Uterus (tissue), 4 donors: ENCODE measurements at places on chromosomes 11 and 22. TPM values are rescaled to one million over a fixed set of nuclear protein-coding genes. Genes with fewer than 3 reads are reported as not detected.

- no peaks in the 10 kb centered on the region for H3K27me3 ChIP-seq
- H3K27ac ChIP-seq: no peak overlapping the region
- H3K36me3 ChIP-seq: no peaks in the 10 kb centered on the region
- H3K4me1 ChIP-seq: no peaks in the 10 kb centered on the region
- H3K4me3 ChIP-seq: no peak overlapping the region
Measured at GRCh38 chr11:129286813-129287212, 88.8 kb upstream of the BARX2 start.

DNA sequence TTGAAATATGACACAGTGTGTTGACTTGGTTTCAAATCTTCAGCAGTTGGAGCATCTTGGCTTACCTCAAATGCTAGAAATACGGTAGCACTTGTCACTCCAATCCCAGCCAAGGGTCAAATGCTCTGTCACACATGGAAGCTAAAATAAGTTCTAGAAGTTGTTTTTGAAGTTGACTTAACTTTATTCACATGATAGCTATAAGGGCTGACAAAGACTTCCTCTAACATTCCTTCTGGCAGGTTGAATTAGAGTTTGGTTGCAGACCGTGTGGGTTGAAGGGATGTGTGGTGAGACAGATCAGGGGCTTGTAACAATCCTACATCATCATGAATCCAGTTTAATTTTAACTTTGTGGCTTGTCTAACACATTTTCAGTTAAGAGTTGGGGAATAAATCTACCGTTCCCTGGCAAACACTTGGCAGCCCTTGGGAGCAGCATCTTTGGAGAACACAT, 4.6 kb downstream of the SLN start:
- no peak overlapping the region for H3K27ac ChIP-seq
- no peaks in the 10 kb centered on the region for H3K27me3 ChIP-seq
- no peak overlapping the region for H3K4me3 ChIP-seq
- no peaks in the 10 kb centered on the region for H3K36me3 ChIP-seq
- DNase-seq: no peak

DNA sequence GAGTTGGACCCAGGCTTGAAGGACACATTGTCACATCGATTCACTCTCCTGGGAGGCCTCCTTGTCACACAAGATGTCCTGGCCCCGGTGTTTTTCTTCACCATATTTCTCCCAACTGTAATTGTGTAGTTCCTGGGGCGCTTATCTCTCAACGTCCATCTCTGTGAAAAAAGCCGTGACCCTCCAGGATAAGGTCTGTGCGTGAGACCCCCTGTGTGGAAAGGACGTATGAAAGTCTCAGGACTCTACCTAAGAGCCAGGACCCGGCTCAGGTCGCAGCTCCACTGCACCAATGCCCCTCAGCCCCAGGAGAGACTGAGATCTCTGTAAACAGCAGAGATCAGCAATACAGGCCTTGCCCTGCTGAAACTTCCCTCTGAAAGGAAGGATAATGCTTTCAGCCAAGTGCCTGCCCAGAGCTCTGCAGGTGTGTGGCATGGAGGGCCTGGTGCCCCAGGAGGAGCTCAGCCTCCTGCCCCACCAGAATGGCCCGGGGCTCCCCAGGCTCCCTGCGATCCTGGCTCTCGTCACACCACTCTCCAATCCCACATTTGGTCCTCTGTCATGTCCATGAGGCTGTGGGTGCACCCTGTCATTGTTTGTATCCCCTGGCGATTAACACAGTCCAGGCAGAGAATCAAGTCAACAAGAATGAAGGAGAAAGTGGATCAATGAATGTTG, 119.2 kb upstream of the TMEM45B start:
- DNase-seq: no peak
- H3K27ac ChIP-seq: no peak overlapping the region
- H3K4me1 ChIP-seq: no peaks in the 10 kb centered on the region
- no peaks in the 10 kb centered on the region for H3K36me3 ChIP-seq

DNA sequence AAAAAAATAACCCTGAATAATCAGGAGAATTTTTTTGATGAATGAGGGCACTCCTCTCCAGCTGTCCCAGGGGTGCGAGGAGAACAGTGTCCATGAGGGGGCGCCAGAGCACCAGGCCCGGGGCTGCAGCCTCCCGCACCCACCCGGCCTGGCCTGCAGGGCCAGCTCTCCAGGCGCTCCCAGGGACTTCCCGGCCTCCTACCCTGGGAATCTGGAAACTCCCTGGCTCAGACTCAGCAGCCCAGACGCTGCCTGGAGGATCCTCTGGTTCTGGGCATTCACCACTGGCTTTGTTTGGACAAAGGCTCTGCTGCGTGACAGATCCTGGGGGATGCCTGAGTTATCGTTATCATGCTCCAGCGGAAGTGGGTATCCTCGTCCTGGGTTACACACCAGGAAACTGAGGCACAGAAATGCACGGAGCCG, 31.0 kb downstream of the MCM5 start:
- peak; percentile 93 for DNase-seq
- H3K27me3 ChIP-seq: no peaks in the 10 kb centered on the region
- no peaks in the 10 kb centered on the region for H3K4me1 ChIP-seq
- peak overlapping the region; percentile 56 for H3K27ac ChIP-seq
- H3K4me3 ChIP-seq: no peak overlapping the region
- H3K36me3 ChIP-seq: no peaks in the 10 kb centered on the region

GRCh38 chr11:35714882-35715627, 52.5 kb downstream of the TRIM44 start:
- no peak overlapping the region for H3K4me3 ChIP-seq
- no peak for DNase-seq
- H3K27ac ChIP-seq: no peak overlapping the region
- no peaks in the 10 kb centered on the region for H3K4me1 ChIP-seq
- H3K27me3 ChIP-seq: no peaks in the 10 kb centered on the region

- DNase-seq: no peak
- H3K36me3 ChIP-seq: no peaks in the 10 kb centered on the region
- no peaks in the 10 kb centered on the region for H3K4me1 ChIP-seq
- no peak overlapping the region for H3K27ac ChIP-seq
- no peaks in the 10 kb centered on the region for H3K27me3 ChIP-seq
- H3K4me3 ChIP-seq: no peak overlapping the region
Measured at GRCh38 chr11:7536100-7536499, 22.3 kb downstream of the PPFIBP2 start.

The CCDC86 gene
- total RNA-seq: 23.0 TPM

The KCNJ1 gene
- not detected for total RNA-seq

The GGT5 gene
- 86.8 TPM for total RNA-seq
